ENCODE measurements at places on chromosomes 3 and 15.

DNA sequence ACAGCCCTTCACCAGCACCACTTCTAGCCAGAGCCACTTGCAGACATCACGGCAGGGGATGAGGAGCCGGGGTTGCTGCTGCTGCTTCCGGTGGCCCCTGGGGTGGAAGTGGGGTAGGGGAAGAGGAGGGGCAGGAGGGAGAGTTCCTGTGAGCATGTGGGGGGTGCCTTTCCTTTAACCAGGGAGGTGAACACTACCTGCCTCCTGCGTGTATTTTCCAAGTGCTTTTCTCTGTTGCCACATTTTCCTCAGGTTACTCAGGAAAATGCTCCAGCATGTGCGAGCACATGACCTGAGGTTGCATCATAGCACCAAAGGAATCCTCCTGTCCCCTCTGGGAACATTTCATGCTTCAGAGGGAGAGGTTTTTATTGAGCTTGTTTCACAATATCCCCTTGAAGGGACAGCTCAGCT is 12.2 kb upstream of the SACM1L start:
- no peak for DNase-seq

- no peak for DNase-seq
These were observed 196.8 kb downstream of the GOLGA6L6 start for GRCh38 chr15:20344601-20345400.

DNA sequence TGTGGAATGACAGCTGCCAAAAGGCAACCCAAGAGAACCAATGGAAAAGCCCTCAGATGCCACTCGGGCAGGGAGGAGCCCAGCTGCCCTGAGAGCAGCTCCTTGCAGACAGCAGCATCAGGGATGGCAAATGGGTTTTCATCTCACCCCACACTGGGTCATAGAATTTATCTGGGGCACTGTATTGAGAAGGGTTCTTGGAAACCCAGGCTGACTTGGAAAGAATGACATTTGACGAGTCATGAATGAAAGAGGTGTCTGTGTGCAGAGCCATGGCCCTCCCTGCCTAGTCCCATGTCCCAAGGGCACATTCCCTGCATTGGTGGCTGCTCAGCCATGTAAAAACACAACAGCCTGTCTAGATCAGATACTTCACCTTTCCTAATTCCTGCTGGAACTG is 157.9 kb upstream of the BHLHE40 start:
- no peak for DNase-seq

DNA sequence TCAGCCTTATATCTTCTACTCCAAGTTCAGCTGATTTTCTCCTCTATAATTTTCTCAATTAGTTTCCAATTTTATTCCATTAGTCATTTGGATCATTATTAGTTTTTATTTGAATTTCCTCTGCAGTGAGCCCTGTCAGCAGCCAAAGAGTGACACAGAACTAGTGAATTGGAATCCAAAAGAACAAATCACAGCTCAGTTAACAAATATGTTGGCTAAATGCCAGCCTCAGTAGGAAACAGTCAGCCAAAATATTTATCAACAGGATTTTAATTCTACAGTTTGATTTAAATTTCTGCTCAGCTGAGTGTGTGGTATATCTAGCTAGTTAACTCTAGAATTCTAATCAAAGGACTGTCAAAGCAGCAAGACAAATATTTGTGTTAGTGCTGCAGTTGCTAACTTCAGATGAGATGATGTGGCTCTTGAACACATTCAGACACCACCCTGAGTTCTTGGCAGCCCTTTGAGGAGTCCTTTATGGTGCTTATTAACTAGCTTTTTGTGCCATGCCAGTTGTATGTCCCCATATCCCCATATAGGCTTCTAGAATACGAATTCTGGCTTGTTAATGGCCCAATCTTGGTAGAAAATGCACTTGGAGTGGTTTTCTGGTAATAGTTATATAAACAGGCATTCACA is 194.5 kb downstream of the CPNE4 start:
- no peak for DNase-seq

GRCh38 chr3:151918253-151919029 is 45.0 kb downstream of the SUCNR1 start:
- DNase-seq, result no peak

GRCh38 chr3:59438492-59438891 is 388.7 kb upstream of the CFAP20DC start:
- no peak for DNase-seq

GRCh38 chr15:74396445-74397238 is 29.2 kb upstream of the CYP11A1 start:
- no peak for DNase-seq

DNA sequence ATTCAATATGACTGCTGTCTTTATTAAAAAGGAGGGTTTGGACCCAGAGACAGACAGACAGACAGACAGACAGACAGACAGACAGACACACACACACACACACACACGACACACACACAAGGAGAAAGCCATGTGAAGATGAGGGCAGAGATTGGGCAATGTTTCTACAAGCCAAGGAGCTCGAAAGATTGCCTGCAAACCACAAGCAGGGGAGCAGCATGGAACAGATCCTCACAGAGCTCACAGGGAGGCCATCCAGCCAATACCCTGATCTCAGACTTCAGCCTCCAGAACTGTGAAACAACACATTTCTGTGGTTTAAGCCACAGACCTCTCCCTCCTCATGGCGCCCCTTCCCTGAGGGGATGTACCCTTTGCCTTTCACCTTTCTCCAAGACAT is 35.8 kb upstream of the ABHD2 start:
- DNase-seq, result no peak

DNA sequence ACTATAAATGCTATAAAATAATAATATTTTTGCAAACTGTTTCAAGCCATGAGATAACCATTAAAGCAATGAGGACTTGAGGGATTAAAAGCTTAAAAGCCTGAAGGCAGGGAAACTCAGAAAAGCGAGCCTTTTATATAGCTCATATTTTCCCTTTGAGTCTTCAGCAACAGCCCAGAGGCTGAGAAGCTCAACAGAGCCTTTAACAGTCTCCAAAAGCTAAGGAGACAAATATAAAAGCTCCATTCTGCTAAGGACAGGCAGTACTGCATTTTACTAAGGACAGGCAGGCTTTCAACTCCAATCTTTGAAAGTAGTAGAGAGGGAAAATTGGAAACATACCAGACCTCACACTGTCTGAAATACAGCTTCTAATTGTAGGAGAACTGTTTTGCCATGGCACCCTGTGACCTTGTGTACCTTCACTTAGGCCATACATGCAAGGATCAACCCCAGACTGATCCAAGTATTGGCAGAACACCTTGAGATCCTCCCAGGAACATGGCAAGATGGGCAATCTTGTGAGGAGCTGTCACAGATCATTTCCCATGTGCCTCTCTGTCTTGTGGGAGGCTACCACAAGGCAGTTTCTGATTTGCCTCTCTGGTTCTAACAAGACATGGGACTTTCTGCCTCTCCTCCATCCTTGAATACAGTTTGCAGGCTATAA is 53.1 kb upstream of the ARNT2 start:
- DNase-seq, result no peak

DNA sequence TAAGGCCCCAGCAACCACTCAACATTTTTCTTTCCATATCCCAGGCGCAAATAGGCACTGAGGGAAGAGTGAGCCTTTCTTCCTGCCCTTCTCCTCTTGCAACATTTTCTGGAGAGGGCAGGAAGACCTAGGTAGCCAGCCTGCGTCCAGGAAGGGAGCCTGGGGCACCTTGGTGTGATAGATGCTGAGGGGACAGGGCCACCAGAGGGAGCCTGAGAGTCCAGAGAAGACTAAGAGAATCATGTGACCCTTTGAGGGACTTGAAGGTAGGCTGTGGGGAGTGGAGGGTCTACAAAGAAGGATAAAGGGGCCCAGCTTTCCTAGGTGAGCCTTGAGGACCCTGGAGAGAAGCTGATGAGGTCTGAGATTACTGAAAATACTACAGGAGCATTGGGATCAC is 346.6 kb downstream of the CNTN6 start:
- DNase-seq, result no peak
